ENCODE measurements at places on chromosomes 12 and 14.

DNA sequence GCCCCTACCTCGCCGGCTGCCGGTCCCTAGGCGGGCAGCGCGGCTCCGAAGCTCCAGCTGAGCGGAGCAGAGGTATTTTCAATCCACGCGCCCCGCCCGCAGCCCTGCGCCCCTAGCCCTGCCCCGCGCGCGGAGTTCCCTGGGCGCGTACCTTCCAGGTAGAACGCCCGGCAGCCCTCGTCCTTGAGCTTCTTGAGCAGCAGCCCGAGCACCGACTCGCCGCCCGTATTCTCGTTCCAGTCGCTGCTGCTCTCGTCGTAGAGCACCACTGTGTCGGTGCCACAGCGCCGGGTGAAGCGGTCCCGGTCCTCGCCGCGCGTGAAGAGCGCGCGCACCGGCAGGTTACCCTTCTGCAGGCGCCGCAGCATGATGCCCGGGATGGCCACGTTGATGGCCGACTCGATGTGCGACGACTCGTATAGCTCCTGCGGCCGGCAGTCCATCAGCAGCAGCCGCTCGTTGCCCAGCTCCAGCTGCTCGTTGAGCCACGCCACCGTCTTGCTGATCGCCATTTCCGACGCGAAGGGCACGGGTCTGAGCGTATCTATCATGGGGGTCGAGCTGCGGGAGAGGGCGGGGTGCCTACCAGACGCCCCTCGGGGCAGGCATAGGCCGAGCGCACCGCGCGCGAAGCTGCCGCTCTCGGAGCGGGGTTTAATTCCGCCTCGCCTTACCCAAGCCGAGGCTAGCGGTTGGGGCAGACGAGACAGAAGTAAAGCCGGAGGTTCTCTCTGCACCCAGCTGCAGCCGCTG is 636 bp downstream of the DUSP6 start:
- peak; percentile 13 for DNase-seq

GRCh38 chr12:113364698-113365097 is 6.3 kb downstream of the PLBD2 start:
- DNase-seq: no peak

- DNase-seq: no peak
Measured at GRCh38 chr14:50263321-50263720, 31.9 kb upstream of the SOS2 start.

GRCh38 chr12:32039917-32040575 is 66.6 kb upstream of the BICD1 start:
- DNase-seq: no peak

DNA sequence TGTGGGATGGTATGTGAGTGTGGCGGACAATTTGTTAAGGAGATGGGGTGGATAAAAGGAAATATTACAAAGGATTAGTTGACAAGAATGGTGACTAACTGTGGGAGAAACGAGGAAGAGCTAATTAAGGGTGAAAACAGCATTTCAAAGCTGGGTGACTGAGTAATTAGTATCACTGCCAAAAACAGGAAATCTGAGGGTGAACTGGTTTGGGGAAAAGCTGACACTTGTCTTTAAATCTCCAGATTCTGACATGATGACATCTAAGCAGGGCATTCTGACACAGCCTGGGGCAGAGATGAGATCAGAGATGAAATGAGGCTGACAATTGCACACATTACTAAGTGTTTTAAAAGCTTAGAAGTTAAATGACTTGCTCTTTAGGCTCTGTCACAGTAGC is 42.4 kb upstream of the CCDC175 start:
- no peak for DNase-seq

DNA sequence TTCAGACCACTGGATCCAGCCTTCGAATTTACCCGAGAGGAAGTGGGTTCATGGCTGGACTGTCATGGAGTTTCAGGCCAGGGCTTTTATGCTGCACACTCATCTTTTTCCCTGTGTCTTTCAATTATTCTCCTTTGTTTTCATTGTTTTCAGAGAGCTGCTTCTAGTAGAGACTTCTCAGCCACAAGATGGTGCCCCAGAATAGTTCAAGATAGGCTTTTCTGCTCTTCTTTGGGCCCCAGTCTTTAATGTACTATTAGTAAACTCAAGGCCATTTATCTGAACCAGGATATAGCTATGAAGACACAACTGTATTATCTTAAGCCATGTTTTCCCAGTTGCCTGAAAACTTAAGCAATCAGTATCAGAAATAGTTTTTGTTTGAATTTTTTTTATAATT is 30.4 kb upstream of the PSMA6 start:
- no peak for DNase-seq

GRCh38 chr14:101109981-101110728 is 206.6 kb upstream of the RTL1 start:
- DNase-seq: no peak

DNA sequence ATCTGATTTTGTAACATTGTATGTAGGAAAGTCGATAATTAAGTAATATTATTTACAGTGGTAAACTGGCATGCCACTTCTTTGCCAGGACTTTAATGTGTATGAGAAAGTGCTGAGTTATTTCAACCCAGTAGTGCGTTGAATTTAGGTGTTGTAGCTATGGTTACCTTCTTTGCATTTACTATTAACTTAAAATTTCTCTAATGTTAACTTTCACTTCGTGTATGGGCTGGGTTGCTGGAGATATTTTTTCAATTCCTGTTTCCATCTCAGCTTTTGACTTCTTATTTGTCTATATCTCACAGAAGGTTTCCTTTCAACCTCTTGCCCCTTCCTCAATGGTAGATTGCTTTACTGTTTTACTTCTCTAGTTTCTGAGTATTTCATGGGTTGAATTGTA is 1345.6 kb downstream of the FSCB start:
- no peak for DNase-seq

Measured in prostate gland (tissue), 2 donors.